Mesenchymal stem cell (in vitro differentiated cells and primary cell): ENCODE measurements at places on chromosomes 13 and 19.

DNA sequence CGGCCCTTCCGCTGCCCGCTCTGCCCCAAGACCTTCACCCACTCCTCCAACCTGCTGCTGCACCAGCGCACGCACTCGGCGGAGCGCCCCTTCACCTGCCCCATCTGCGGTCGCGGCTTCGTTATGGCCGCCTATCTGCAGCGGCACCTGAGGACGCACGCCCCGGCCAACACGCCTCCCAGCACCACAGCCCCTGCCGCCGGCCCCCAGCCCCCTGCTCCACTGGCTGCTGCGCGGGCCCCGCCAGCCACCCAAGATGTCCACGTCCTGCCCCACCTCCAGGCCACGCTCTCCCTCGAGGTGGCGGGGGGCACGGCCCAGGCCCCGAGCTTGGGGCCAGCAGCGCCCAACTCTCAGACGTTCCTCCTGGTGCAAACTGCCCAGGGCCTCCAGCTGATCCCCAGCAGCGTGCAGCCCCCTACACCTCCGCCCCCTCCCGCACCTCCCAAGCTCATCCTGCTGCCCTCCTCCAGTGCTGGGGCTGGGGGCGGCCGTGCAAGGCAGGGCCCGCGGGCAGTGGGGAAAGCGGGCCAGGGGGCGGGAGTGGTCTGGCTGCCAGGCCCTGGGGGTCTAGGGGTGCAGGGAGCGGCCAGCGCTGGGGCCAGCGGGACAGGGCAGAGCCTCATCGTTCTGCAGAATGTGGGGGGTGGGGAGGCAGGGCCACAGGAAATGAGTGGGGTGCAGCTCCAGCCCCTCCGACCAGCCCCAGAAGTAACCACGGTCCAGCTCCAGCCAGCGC lies 1.9 kb upstream of the NAT14 start:
- no peak overlapping the region for H3K4me3 ChIP-seq
- H3K36me3 ChIP-seq: peaks cover 6% of the 10 kb centered on the region

DNA sequence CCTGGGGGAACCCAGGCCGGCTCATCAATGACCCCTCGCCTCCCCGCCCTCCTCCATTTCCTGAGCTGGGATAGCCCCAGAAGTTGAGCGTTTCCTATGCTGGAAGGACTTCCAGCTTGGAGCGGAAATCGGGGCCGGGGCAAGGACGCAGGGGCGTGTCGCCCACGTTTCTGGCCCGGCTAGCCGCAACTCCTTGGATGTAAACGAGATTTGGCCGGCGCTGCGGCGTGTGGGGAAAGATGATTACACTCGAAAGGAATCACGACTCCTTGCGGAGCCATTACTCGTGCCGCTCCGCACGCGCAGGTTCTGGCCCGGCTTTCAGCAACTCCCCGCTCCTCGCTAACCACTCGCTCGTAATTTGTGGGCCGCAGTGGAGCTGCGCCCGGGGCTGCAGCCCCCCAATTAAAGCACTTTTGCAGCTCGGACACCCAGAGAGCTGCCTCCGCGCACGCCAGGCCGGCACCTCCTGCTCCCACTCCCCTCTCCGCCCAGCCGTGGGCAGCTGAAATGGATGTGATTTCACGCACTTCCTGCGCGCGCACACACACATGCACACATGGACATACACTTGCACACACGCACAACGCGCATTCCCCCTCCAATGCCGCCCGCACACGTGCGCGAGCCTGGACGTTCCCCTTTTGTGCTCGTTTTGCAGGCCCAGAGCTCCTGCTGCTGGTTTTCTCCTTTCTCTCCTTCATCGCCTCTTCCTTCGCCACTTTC lies 15.7 kb downstream of the ZIC5 start:
- no peak overlapping the region for H3K27ac ChIP-seq
- peak overlapping the region; percentile 41 for H3K4me3 ChIP-seq

DNA sequence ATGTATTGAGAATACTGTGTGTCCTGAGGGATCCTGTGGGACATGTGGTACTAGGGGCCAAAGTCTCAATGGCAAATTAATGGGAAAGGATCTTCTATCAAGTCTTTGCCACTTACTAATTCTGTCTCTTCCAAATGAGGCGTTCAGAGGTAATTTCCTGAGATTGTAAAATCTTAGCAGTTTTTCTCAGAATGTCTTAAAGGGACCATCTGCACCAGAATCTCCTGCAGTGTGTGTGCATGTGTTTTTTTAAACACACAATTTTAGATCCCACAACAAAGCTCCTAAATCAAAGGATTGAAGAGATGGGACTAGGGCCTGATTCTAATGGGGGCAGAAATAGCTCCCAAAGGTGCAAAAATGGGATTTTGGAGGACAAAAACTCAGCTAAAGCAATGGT lies 78.2 kb downstream of the MYO16 start:
- H3K4me3 ChIP-seq: no peak overlapping the region
- no peaks in the 10 kb centered on the region for H3K27me3 ChIP-seq
- DNase-seq: no peak
- no peak overlapping the region for H3K27ac ChIP-seq
- no peaks in the 10 kb centered on the region for H3K4me1 ChIP-seq

DNA sequence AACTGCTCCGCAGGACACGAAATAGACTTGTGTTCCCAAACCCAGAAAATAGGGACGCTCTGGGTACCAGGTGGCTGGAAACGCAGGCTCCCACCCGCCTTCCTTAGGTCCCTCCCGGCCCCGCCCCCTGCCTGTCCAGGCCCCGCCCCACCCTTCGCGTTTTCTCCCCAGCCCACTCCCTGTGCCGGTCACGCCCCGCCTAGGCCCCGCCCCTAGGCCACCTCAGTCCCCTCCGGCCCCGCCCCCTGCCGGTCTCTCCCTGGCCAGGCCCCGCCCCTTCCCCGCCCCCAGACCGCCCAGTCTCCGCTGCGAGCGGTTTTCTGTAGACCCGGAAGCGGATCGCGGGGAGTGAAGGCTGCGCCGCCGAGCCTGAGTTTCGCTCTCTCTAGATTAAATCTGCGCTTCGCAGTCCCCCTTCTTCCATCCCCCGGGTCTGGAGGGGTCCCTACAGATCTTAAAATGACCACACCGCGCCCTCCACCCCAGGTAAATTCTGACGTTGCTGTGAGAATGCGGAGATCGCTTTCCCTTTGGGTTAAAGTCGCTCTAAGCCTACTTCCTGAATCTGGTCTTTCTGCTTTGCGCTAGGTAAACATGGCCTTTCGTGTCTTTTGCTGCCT lies 3.7 kb upstream of the ZNF665 start:
- peak; percentile 86 for DNase-seq
- H3K27me3 ChIP-seq: no peaks in the 10 kb centered on the region
- H3K27ac ChIP-seq: peak overlapping the region; percentile 75
- peaks cover 10% of the 10 kb centered on the region for H3K4me1 ChIP-seq

DNA sequence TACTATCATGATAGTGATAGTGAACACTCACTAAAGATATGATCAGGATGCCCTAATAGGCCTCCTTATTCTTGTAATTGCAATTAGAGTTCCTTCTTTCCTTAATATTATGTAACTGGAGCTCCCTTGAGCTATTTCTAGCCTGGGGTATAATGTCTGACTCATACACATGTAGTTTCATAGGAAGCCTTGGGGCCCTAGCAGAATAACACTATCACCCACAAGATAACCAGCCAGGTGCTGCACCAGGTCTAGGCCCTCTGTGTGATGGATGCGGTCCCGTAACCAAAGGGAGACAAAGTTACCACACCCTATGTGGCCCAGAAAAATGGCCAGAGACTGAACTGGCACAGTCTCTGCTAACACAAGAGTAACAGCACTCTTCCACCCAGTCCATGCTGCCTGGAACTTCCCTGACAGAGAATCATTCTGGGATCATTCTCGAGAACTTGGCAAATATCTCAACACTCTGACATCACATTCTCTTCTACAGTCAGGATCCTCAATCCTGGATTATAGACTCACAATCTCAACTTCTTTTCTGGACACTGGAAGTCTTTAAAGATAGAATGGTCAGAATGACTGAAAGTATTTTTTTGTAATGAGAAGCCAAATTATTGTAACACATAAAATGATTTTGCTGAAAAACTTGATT lies 32.6 kb upstream of the IGFL4 start:
- H3K36me3 ChIP-seq: no peaks in the 10 kb centered on the region
- H3K27ac ChIP-seq: no peak overlapping the region
- no peak for DNase-seq
- peaks cover 13% of the 10 kb centered on the region for H3K4me1 ChIP-seq
